HepG2 (cell line): ENCODE measurements at places on chromosomes 16 and 17.

GRCh38 chr16:50305441-50306061 lies 39.2 kb downstream of the ADCY7 start:
- no peak for DNase-seq

GRCh38 chr17:51435171-51435552 lies 174.8 kb downstream of the UTP18 start:
- DNase-seq = no peak

DNA sequence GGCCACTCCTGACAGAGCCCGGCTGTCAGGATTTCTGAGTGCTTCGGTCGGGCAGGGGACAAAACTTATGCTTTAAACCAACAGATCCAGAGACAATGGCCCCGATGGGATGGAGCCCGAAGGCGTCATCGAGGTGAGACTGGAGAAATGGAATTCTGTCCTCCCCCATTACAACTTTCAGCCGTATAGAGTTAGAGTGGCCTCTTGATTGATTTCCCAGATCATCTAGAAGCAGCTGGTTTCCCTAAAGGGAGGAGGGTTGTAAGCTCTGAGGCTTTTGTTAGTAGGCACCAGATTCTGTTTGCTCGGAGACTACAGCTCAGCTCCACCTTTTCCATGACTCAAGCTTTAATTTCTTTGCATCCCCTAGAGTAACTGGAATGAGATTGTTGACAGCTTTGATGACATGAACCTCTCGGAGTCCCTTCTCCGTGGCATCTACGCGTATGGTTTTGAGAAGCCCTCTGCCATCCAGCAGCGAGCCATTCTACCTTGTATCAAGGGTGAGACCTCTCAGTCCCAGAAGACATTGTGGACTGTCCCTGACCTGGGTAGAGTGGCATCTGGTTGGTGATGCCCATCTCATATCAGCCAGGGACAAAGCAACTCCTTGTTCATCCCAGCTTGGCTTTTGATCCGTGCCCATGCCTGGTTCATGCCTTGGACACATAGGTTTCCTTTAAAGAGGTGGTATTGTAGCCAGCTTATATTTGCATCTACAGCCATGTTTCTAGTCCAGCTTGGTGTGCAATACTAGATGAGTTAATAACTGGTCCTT lies 5.1 kb upstream of the CD68 start:
- no peak for DNase-seq

DNA sequence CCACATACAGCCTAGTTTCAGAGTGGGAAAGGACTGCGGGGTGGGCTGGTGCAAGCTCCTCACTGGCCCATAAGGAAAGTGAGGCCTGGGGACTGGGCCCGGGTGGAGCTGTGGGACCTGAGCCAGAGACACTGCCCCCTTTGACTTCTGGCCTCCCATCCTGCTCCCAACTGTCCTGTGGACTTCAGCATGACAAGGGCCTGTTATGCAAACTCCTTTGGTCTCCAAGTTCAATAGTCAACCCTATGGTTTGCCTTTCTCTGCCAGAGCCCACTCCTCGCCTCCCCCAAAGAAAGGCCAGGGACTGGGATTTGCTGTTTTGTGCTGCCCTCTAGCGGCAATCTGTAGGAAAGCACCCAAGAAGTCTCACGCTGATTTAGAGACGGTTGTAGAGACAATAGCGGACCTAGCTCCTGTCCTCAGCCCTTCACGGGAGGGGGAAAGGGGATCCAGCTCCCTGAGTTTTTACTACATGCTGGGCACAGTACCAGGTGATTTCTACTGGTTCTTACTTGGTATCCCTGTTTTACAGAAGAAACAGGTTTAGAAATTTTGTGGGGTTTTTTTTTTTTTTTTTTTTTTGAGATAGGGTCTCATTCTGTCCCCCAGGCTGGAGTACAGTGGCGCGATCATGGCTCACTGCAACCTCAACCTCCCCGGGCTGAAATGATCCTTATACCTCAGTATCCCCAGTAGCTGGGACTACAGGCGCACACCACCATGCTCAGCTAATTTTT lies 1.2 kb upstream of the TLCD3B start:
- DNase-seq = peak; percentile 82

DNA sequence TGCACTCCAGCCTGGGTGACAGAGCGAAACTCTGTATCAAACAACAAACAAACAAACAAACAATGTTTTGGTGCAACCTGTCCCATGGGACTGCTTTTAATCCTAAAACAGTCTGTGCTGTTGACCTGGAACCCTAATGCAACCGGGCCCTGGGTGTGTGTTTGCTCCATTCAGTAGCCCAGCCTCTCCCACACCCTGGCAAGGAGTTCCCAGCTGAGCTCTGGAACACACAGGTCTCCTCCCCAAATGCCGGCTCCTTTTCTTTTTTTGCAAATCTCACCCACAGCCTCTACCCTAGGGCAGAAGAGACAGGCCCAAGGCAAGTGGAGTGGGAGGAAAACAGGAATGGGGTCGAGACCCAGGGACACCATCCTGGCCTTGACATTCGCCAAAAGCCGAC lies 29.8 kb upstream of the RASD1 start:
- no peak for DNase-seq

GRCh38 chr16:27237219-27238015 lies 31.2 kb downstream of the NSMCE1 start:
- DNase-seq = no peak

DNA sequence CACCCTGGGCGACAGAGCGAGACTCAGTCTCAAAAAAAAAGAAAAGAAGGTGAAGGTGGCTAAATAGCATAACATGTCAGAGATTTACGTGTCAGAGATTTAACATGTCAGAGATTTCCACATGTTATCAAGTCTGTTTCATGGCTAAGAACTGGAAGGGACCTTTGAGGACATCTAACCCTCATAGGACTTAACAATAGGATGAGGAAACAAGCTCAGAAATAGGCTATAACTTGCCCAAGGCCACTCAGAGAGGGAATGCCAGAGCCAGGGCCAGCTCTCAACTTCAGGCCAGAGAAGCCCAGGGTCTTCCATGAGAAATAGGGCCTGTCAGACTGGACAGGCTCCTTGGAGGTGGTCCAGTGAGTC lies 26.8 kb upstream of the ZNF629 start:
- DNase-seq = no peak

GRCh38 chr16:47229053-47230050 lies 85.6 kb upstream of the NETO2 start:
- no peak for DNase-seq

DNA sequence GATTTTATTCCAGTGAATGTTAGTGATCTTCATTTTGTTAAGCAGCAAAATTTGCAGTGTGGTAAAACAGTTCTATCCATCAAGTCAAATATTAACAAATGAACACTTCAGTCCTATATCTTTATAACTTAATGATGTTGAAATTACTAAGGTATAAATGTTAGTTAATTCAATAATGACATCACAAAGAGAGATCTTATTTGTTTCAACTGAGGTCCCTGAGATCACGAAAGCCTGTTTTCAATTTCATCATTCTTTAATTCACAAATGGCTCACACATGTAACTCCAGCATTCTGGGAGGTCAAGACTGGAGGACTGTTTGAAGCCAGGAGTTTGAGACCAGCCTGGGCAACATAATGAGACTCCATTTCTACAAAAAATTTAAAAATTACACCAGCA lies 13.9 kb downstream of the SMURF2 start:
- DNase-seq = no peak

- no peak for DNase-seq
These were observed 200.6 kb downstream of the FOXL1 start for GRCh38 chr16:86778978-86779377.

GRCh38 chr17:330993-331701 lies 21.5 kb downstream of the RPH3AL start:
- no peak for DNase-seq

DNA sequence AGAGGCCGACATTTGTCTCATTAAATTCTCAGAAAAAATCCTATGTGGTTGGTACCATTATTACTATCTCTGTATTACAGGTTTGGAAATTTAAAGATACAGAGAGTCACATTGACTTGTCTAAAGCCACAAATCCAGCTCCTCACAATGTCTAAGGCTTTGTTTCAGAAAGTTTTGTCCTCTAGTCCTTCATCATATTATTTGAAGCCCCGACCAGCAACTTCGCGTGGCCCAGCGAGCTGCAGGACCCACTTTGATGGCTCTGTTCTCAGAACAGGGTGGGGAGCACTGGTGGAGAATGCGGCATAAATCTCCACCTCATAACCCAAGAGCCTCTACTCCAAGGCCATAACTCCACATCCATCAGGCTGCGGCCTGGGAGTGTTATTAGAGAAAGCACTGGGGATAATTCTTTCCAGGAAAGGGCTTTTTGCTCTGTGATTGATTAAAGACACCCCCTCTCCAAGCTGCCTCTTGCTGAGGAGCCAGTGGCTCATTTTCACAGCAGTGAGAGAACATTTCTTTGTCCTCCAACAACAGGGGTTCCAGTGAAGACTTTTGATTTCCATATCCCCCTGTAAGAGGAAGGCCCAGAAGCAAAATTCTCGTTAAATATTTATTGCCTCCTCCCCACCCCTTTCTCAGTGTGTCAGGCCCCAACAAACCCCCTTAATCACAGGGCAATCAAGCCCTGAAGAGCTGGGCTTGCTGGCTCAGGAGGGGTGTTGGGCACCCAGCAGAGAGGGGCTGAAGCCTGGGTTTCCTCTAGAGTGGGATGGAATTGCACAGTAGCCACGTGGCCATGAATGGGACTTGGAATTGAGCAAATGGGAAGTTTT lies 113.7 kb upstream of the CDH11 start:
- DNase-seq = no peak

DNA sequence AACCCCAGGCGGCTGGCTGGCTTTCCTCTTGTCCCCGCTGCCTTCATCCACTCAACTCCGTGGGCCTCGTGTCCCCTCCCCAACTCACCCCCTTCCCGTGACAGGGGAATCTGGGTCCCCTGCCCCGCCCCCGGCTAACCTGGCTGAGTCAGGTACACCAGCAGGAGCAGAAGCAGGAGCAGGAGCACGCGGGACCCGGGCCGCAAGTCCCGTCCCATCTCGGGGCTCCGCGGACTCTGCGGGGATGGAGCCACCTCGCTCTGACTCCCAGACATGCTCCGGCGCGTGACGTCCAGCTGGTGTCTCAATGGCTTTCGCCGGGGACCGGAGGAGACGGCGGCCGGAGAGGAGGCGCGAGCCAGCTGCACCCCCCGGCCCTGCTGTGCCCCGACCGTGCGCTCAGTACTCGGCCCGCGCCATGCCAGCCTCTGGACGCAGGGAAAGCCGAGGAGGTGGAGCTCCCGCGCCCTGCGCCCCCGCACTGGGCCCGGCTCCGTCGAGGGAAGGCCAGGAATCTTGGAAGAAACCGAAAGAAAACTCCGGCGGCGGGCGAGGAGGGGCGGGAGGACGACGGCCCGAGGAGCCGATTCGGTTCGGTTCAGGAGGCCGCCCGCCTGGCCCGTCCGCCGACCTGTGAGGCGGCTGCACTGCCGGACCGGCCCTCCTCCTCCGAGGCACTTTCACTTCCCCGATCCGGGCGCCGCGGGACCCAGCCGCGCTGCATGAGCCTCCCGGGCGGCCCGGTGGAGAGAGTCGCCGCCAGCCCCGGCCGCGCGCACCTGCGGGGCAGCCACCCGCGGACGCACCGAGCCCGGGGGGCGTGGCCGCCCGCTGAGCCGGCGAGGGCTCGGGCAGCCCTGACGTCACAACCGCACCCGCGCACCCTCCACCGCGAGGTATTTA lies at the start of the genes CXCL16 and ZMYND15:
CXCL16 (minus strand) TSS at position 807 of the 903 bp plus-strand sequence; CDS start at position 218, 589 bp downstream.
ZMYND15 (plus strand) TSS at position 712 of the 903 bp plus-strand sequence. CDS start 716 bp downstream, outside the sequence.
- DNase-seq = no peak

GRCh38 chr17:47935961-47936360 lies 5.4 kb upstream of the PNPO start:
- no peak for DNase-seq

- no peak for DNase-seq
These were observed 156.3 kb upstream of the ZKSCAN2 start for GRCh38 chr16:25413975-25414374.

- DNase-seq = no peak
These were observed 94.5 kb upstream of the METRNL start for GRCh38 chr17:82984751-82985427.

- DNase-seq = no peak
These were observed 73.5 kb upstream of the KIF2B start for GRCh38 chr17:53749178-53749577.

DNA sequence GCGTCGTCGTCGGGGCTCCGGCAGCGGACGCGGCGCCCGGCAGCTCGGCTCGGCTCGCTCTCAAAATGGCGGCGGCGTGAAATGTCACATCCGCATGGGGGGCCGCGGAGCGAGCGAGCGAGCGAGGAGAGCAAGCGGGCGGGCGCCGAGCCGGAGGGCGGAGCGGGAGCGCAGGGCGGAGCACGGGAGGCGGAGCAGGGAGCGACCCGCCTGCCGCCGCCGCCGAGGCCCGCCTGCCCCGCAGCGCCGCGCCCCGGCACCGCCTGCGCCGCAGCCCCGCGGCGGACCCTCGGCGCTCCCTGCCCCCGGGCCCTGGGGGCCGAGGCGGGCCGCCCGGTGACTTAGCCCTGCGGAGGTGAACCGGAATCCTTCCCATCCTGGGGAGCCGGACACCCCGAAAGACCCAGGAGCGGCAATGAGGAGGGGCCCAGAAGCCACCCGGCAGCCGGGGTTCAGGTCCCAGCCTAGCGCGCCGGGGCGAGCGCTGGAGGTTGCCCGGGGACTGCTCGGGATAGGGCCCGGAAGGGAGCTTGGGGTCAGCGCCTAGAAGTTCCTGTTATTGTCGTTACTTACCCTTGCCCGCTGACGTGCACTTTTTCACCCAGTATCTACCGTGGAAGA lies at the start of gene USP7:
USP7 (minus strand) TSS at position 86 of the 621 bp plus-strand sequence. CDS start 621 bp downstream, outside the sequence.
- peak; percentile 86 for DNase-seq

GRCh38 chr17:14331225-14331981 lies 30.5 kb downstream of the HS3ST3B1 start:
- DNase-seq = no peak

DNA sequence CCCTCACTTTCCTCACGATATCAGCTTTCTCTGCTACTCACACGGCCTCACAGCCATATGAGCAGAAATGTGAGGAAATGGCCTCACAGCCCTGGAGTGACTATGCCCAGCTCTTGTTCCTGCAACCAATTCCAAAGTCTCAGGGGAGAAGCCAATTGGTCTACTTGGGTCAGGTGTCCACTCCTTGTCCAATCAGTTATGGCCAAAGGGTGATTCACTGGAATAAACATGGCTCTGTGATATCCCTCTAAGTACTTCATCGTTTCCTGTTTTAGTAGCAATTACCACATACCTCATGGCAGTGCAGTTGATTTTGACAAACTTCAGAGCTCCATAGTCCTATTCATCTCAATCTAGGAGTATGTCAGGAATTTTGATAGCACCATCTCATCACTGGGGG lies 195.4 kb downstream of the KATNIP start:
- peak; percentile 10 for DNase-seq

GRCh38 chr17:73609758-73610157 lies 34.5 kb downstream of the SDK2 start:
- no peak for DNase-seq

DNA sequence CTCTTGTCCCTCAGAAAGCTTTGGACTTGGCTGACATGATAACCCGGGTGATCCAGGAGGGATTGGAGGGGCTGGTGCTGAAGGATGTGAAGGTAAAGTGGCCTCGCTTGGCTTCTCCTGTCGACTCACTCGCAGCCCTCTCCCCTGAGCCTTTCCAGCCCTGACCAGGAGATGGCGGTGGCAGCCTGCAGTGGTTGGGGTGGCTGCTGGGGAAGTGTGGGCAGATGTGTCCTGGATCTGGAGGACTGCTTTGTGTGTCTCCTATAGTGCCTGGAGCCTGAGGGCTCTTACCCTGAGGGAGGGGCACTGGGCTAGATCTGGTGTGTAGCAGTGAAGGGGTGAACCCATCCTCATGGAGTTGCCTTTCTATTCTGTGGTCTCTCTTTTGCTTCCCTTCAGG lies 17.9 kb downstream of the LIG3 start:
- peak; percentile 56 for DNase-seq
